ENCODE measurements at places on chromosomes 1 and 21.
A peak's percentile ranks its signal among the peaks of the same experiment; 100 is the strongest.

DNA sequence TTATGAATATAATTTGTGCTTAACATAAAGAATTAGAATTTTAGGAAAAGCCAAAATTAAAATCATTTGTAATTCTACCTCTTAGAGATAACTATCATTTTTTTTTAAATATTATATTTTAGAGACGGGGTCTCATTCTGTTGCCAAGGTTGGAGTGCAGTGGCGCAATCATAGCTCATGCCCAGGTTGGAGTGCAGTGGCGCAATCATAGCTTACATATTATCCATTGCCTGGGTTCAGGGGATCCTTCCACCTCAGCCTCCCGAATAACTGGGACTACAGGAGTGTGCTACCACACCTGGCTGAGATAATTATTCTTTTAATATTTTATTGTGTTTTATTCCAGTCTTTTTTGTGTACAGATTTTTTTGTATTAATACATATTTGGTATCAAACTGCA is 8.3 kb downstream of the RASAL2 start:
- DNase-seq: no peak

- DNase-seq: no peak
Observed at GRCh38 chr21:34498623-34499022, 13.4 kb downstream of the KCNE1 start.

DNA sequence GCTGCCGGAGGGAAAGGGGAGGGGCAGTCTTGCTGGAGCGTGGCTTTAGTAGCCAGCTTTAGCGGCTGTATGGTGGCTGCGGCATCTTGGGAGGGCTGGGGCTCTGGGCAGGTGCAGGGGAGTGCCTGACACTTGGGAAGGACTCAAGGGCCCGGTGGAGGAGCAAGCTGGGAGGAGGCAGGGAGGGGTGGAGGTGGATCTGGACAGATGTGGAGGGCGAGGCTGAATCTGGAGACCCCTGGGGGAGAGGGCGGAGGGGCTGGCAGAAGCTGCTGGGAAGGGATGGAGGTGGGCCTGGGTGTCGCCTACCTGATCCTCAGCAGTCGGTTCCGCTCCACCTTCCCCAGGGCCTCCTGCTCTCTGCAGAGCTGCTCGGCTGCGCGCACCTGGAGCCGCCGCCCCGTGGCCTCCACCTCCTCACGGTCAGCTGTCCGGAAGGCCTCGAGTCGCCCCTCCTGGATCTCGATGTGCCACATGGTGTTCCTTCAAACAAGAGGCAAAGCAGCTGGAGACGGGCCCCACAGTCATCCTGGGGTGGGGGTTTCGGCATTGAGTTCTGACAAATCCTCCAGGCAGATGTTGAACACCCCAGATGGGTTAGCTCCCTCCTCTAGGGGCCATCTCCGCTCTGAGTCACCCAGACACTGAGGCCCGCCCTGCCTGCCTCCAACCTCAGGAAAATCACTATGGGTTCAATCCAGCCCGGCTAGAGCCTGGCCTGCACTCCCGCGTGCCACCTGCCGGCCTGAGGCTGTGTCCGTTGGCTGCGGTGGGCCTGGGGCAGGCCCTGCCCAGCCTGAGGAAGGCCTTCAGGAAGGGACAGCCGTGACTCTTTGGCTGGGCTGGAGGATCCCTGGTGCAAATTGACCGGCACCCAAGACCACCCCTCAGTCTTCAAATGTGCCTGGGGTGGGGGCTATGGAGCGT is 29.6 kb downstream of the CFAP74 start:
- DNase-seq: no peak

DNA sequence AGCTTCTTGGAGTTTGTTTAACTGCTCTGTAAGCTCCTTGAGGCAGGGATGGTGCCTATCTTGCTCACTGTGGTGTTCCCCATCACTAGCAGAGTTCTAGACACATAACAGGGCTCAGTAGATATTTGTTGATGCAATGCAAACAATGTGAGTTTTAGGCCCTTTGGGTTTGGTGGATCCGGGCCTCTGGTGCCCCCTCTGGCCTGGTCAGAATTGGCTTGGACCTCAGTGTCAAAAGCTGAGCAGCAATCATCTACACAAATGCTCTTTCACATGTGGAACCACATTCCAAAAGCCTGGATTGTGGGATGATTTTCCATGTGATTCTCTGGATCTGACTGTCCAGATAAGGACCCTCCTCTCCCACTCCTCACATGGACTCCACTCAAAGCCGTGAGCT is 53.4 kb upstream of the BCAR3 start:
- no peak for DNase-seq

DNA sequence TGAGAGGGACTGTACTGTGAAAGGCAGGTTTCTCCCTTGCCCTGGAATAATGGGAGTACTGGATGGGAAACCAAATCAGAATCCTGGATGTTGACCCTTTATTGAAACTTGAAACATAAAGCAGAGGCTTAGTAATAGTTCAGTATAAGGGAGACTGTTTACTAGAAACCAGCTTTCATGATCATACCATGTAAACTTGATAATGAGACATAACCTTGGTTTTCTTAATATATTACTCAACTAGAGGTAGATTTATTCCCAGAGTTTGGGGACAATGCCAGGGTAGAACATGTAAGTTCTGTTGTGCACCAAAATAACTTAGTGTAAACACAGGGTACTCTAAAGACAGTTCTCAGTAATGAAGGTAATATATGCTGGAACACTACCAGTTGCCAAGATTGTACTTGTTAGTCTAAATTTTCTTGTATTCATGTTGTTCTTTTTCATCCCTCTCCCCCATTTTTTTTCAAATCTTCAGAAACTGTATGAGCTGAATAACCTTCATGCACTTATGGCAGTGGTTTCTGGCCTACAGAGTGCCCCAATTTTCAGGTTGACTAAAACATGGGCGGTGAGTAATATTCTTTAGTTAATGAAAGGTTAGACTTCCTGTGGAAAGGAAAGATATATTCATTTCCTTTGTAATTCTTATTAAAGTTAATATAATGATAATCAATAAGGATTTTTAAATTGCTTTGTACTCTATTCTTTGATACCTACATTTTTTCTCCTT is 49.6 kb downstream of the ANGPTL1 start:
- DNase-seq: no peak

GRCh38 chr1:48859456-48859855 is 82.8 kb upstream of the BEND5 start:
- peak; percentile 1 for DNase-seq

GRCh38 chr21:46431448-46431847 is 27.2 kb upstream of the DIP2A start:
- no peak for DNase-seq

DNA sequence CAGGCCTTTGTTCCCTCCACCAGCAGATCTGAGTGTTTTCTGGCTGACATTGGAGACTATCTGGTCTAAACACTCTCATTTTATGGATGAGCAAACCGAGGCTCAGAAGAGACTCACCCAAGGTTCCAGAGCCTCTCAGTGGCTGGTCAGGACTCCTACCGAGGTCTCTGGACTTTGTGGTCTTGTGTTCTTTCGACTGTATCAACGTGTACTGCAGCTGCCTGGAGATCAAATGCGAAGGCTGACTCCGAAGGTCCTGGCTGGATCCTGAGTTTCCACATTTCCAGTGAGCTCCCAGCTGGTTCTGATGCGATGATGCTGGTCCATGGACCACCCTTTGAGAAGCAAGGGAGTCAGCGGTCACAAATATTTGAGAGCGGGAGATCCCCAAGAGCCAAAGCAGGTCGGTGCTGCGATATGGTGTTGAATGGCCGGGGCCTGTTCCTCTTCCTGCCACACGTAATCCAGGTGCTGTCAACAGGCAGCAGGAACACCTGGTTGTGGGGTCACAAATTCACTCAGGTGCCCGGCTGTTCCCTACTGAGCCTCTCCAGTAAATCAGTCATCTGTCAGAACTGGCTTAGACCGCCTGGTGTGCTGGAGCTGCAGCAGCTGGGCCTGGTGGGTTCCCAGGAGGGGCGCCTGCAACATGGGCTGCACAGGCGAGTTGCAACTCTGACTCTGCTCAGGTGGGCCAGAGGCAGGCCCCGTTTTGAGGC is 94.8 kb upstream of the USP24 start:
- DNase-seq: no peak

DNA sequence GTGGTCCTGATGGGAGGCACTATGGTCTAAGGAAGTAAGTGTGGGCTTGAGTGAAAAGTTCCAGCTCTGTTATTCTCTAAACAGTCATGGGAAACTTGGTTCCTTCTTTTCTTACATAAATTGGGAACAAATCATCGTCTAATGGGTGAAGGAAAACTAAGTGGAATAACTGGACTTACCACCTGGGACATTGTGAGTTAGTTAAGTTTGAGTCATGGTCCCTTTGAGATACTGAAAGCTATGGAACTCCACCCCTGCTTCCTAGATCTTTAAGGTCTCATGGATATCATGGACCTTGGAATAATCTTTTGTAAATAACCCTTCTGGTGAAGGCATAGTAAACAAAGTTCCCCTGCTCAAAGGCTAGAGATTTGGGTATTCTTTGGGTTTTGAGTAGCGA is 16.1 kb upstream of the TXLNA start:
- DNase-seq: no peak

DNA sequence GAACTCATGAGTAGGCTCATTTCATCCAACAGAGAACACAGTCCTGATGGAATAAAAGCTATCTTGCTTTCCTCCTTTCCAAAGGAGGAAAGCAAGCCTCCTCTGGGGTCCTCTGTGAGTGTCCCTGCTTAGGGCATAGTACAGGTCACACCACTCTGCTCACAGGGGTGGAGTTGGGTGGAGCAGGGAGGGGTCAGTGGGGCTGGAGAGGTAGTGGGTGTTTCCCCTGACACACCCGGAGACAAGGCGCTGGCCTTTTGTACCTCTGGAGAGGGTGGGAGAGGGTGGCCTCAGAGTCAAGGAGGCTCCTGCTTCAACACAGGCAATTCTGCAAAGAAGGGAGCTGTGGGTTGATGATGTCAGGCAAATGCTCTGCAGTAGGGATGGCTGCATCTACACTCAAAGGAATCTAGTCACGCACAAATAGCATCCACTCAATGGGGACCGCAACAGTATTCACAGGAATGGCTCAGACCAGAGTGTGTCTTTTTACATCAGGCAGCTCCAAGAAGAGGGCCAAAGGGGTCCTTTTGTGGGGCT is 58.6 kb upstream of the PLXNA2 start:
- no peak for DNase-seq

GRCh38 chr1:145708063-145708462 is 895 bp upstream of the PDZK1 start:
- DNase-seq: no peak

DNA sequence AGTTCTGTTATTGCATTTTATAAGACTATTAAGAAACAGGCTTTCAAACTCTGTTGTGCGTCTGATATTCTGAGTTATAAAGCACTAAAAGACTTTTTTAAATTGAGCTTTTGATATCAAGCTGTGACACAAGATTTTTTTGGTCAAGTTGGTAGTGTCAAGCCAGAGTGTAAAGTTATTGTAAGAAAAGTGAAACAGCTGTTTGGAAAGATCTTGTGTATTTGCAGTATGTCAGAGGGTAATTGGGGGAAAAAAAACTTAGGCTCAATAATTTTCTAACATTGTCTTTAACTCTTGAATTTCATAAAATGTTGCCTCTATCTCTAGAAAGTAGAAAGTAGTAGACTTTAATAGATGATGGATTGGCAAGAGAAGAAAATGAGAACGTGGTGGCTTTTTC is 3.8 kb downstream of the CACYBP start:
- DNase-seq: no peak

GRCh38 chr1:180854001-180854400 is 58.7 kb upstream of the KIAA1614 start:
- no peak for DNase-seq

- DNase-seq: no peak
Observed at GRCh38 chr1:201284636-201285035, 1.3 kb downstream of the PKP1 start.

DNA sequence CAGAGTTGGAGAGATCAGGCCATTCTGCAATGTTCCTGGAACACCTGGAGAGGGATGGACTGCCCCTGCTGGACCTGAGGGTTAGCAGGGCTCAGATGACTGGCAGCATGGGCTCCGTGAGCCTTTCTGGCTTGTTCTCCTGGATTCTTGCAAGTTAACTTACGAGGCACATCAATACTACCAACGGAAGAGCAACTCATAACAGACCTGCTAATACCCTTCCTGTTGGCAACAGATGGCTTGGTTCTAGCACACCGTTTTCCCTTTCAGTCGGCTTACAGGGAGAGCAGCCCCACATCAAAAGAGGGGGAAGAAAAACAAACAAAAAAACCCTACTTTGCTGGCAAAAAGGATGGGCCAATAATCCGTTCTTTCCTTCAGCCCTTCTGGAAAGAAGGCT is 47.9 kb downstream of the SLC66A1 start:
- DNase-seq: no peak

GRCh38 chr1:11893907-11894251 is 32.3 kb downstream of the KIAA2013 start:
- no peak for DNase-seq

DNA sequence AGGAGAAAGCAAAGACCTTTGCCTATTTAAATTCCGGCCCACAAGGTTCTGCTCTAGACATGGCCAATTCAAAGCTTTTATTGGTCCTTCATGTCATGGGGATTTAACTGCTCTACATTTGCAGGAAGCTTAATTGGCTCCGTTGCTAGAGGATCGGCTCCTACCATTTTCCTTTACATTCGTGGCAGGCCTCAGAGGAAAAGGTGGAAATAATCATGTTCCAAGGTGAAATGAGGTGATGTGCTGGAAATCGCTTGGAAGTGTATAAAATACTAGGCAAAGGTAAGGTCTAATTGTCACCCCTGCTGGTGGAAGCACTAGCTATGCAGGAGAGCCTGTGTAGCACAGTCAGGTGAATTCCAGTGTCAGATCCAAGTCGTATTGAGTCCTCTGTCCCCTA is 55.5 kb downstream of the ATP1A1 start:
- no peak for DNase-seq

- DNase-seq: no peak
Observed at GRCh38 chr1:178581351-178582303, 68.7 kb downstream of the TEX35 start.

- no peak for DNase-seq
Observed at GRCh38 chr1:9145714-9146113, 16.8 kb upstream of the GPR157 start.

- no peak for DNase-seq
Observed at GRCh38 chr1:148308832-148309458, 156.9 kb upstream of the NBPF11 start.

- no peak for DNase-seq
Observed at GRCh38 chr1:6033986-6034749, 11.5 kb upstream of the KCNAB2 start.

DNA sequence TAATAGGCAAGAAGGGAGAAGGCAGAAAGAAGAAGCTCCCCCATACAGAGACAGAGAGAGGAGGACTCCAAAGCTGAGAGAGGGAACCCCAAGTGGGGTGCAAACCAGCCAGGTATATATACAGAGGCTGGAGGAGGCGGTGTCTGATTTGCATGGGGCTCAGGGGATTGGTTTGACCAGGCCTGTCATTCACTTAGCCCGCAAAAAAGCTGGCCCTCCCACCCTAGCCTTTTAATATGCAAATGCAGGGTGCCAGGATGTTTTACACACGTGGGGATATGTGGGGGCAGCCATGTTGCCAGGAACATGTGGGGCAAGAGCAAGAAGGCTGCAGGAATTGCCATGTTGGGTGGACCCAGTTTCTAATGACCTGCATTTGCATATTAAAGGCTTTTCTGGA is 37.0 kb upstream of the TENT5B start:
- DNase-seq: no peak

DNA sequence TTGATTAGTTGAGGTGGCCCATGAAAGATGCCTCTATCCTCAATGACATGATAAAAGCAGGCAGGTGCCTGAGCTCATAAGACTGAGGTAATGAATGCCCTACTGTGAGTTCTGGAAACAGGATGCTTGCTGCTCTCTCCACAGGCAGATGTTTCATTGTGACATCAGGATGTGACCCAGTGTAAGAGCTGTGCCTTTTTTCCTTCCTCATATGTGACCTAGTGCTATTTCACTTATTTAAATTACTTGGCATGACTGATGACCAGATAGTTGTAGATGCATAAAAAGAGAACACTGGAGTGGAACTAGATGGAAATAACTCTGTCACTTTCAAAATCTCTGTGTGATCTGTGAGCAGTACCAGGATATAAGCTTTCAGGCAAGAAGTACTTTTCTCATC is 31.9 kb downstream of the KIF14 start:
- no peak for DNase-seq

Data from NCI-H1436 treated with DMSO at 0.1 percent for 48 hours (cell line).